ENCODE measurements at places on chromosomes 7 and 10. TPM values are rescaled to one million over a fixed set of nuclear protein-coding genes. Genes with fewer than 3 reads are reported as not detected.

The TEX36 gene
- total RNA-seq = not detected

DNA sequence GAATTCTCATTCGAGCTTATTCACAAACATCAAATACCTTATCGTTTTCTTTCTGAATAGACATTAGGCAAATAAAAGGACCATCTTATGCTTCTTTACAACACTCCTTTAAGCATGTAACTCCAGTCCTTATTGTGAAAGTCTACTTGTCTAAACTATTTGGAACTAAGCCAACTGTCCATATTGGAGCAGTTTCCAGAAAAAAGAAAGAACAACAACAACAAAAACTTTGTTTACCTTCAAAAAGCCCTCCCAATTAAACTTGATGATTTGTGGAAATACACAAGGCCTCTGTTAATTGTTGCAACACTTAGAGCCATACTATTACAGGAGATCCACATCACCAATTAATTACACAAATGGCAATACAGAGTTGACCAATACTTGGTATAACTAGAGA lies 163.6 kb downstream of the GALNT11 start:
- no peak overlapping the region for H3K27ac ChIP-seq
- no peak overlapping the region for H3K4me3 ChIP-seq
- no peak for DNase-seq
- H3K27me3 ChIP-seq = no peaks in the 10 kb centered on the region
- H3K4me1 ChIP-seq = peaks cover 3% of the 10 kb centered on the region

GRCh38 chr7:191981-192649 lies at the start of gene FAM20C:
FAM20C (plus strand) TSS chr7:192571; CDS start chr7:193200, 629 bp downstream.
- H3K4me3 ChIP-seq = peak within 1 kb of the TSS; percentile 91
- peak within 1 kb of the TSS; percentile 100 for H3K27ac ChIP-seq
- peaks cover 6% of the 10 kb centered on the region for H3K36me3 ChIP-seq
- peaks cover 22% of the 10 kb centered on the region for H3K27me3 ChIP-seq

DNA sequence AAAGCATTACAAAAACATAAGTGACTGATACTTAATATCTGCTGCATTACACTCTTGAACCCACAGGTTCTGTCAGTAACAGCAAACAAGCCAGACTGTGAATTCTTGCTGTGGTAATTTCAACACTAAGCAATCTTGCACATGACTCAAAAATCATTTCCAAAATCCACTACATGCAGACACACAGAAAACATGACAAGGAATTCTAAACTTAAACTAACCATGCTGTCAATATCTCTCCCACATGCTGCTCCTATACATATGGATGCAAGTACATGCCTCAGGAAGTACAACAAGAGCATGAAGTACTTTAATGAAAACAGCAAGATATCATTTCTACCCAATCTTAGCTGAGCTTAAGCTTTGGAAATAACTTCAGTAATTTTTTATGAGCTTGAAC lies 890.2 kb upstream of the KCND2 start:
- no peaks in the 10 kb centered on the region for H3K4me1 ChIP-seq
- no peaks in the 10 kb centered on the region for H3K36me3 ChIP-seq
- no peak for DNase-seq
- no peak overlapping the region for H3K27ac ChIP-seq

DNA sequence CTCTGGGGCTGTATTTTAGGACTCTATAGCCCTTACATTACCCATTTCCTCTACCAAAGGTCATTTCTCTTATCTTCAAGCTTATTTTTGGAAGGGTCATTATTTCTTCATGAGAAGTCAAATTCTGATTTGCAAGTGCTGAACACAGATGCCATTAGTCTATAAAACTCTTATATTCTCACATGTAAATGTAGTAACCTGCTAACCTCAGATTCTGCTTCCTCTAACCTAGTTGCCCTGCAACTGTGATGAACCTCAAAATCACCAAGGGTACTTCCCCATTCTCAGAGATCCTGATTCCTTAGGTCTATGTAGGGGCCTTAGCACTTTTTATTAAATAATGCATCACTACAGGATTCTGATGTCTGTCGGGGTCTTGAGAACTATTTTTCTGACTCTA lies 6.3 kb downstream of the FAS start:
- H3K27me3 ChIP-seq = peaks cover 3% of the 10 kb centered on the region
- no peak for DNase-seq
- peaks cover under 1% of the 10 kb centered on the region for H3K36me3 ChIP-seq
- peaks cover 1% of the 10 kb centered on the region for H3K4me1 ChIP-seq
- no peak overlapping the region for H3K27ac ChIP-seq
- no peak overlapping the region for H3K4me3 ChIP-seq

DNA sequence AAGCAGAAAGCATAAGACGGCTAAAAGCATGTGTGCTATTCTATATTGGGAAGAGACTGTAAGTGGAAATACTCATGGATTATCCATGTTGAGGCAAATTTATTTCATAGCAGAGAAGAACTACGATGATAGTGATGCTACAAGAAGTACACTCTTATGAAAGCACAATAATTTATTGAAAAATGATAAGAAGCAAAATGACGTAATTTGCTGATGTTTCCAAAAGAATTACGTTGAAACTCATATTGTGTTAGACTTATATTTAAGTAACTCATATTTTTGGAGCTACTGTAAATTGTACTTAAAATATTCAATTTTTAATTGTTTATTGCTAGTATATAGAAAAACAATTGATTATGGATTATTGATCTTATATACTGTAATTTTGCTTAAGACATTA lies 1622.5 kb downstream of the REEP3 start:
- H3K4me1 ChIP-seq = no peaks in the 10 kb centered on the region
- no peaks in the 10 kb centered on the region for H3K27me3 ChIP-seq
- H3K27ac ChIP-seq = no peak overlapping the region
- H3K36me3 ChIP-seq = no peaks in the 10 kb centered on the region
- DNase-seq = no peak
